ENCODE measurements at places on chromosomes 1 and 21.

DNA sequence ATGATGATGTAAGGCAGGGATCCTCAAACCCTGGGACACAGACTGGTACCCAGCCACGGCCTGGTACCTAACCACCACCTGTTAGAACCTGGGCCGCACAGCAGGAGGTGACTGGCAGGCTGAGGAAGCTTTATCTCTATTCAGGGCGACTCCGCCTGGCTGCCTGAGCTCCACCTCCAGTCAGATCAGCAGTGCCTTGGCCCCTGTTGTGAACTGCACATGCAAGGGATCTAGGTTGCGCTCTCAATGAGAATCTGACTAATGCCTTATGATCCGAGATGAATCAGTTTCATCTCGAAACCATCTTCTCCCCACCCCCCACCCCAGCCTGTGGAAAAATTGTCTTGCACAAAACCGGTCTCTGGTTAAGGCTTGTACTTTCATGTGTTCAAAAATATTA is 4.2 kb downstream of the RNPC3 start:
- DNase-seq, result no peak

DNA sequence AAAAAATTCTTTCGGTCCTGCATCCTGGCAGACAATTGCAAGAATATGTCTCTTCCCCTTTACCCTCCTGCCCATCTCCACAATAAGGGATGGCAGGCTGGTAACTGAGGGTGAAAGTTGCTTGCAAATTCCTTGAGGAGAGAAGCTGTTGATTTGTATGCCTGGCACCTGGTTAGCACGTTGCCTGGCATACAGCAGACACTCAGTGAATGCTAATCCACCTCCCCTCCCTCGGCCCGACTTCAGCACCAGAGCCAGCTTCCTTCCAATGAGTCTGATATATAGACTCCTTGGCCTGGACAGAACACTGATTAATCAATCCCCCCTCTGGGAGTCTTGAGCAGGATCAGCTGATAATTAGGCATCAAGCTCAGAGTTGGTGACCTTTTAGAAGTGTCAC is 39.1 kb downstream of the KCNC4 start:
- DNase-seq, result no peak

- DNase-seq, result no peak
Measured at GRCh38 chr1:197961449-197961848, 44.3 kb downstream of the LHX9 start.

GRCh38 chr21:17476006-17476405 is 36.8 kb upstream of the CXADR start:
- DNase-seq, result no peak

DNA sequence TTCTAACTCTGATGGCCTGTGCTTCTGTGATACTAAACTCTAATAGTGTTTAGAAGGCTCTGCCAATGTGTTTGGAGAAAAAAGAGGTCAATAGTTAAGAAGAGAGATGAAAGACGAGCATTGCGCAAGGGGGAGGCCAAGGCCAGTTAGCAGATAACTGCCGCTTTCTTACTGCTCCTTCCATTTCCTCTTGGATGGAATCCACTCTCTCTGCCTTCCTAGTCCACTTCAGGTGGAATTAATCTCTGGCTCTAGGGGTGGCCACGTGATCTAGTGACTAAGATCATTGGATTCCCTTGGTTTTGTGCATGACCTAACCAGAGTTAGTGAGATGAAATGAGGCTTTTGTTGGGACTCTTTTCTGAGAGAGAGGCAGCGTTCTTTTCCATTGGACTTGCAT is 148.3 kb downstream of the ACTL8 start:
- no peak for DNase-seq

- no peak for DNase-seq
Measured at GRCh38 chr1:150053926-150054325, 13.7 kb upstream of the VPS45 start.

DNA sequence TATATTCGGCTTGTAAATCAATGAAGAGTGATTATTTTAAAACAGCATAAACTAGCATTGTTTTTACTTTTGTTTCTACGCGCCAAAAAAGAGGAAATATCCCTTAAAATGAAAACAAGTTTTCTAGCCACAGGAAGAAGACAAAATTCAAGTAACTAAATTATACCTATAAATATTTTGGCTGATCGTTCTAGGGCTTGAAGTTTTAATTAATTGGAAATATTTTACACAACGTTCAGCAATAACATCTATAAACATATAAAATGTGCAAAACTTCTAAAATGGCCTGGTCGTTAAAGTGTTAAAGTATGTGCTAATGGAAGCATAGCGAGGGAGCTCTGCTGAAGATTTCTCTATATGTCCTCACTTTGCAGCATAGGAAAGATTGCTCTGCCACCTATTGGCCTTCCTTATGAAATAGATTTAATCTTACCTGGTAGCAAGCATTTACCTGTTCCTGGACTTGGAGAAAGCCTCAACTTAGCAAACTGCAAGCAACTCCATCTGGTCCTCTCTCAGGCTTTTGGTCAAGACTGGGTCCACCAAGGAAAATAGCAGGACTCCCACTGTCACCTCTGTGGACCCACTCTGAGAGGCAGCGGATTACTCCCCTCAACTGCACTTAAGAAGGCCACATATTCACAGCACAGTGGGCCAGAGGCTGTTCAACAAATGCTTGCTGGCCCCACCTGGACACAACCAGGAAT is 351.3 kb upstream of the RUNX1 start:
- peak; percentile 46 for DNase-seq

GRCh38 chr1:19179597-19180264 is 30.3 kb downstream of the UBR4 start:
- DNase-seq, result no peak

- DNase-seq, result no peak
Measured at GRCh38 chr1:63705078-63705477, 68.7 kb upstream of the ROR1 start.

DNA sequence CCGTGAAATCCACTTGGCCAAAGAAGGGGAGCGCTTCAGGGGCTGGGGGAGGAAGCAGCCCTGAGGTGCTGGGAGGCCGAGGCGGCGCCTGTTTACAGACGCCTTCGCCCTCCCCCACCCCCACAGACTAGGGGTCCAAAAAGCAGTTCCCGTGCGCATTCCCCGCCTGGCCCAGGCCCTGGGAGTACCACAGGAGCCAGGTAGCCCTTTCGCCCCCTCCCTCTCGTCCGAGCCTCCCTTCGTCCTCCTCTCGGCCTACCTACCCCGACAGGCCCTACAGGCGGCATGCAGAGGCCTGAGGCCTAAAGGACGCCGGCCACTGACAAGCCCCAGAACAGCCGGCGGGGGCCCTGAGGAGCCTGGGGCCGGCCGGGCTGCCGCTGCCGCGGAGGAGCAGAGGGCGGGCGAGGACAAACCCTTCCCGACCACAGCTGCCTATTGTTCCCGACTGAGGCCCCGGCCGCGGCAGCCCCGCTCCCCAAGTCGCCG is 522 bp downstream of the RC3H1 start:
- DNase-seq, result peak; percentile 24

- DNase-seq, result no peak
Measured at GRCh38 chr1:246051909-246052518, 455.1 kb downstream of the SMYD3 start.

- no peak for DNase-seq
Measured at GRCh38 chr1:162929177-162929576, 68.2 kb upstream of the CCDC190 start.

GRCh38 chr1:7497107-7497637 is 273.9 kb upstream of the VAMP3 start:
- no peak for DNase-seq

DNA sequence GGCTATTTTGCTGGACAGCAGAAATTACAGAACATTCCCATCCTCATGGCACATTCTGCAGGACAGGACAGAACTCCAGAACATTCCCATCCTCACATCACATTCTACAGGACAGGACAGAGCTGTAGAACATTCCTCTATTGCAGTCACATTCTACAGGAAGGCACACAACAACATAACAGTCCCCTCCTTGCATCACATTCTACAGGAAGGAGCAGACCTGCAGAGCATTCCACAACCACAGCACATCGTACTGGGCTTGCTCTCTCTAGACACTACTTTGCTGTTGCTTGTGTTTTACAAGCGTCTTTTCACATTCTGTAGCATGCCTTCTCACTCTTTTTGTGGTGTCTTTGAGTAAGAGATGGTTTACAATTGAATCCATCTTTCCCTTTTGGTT is 26.8 kb upstream of the ABCB10 start:
- no peak for DNase-seq

GRCh38 chr1:156627313-156627880 is 8.2 kb downstream of the HAPLN2 start:
- no peak for DNase-seq

GRCh38 chr1:22884806-22885530 is 87.7 kb downstream of the LACTBL1 start:
- no peak for DNase-seq

GRCh38 chr1:25917996-25918395 is 11.8 kb upstream of the STMN1 start:
- DNase-seq, result no peak

DNA sequence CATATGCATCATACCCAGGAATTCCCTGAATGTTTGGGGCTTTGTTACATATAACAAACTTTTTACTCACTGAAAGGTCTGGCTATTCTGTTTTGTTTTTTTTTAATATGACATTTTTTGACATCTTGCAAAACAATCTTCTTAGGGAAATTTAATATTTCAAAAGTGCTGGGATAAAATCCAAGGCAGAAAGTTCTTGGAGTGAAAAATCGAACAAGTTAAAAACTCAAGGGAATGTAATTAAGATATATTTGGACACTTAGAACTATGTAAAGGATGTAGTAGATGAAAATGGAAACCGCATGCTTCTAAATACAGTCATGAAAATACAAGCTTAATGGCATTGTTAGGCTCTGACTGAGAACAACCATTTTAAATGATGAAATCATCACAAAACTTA is 8.6 kb downstream of the CHODL start:
- DNase-seq, result no peak

DNA sequence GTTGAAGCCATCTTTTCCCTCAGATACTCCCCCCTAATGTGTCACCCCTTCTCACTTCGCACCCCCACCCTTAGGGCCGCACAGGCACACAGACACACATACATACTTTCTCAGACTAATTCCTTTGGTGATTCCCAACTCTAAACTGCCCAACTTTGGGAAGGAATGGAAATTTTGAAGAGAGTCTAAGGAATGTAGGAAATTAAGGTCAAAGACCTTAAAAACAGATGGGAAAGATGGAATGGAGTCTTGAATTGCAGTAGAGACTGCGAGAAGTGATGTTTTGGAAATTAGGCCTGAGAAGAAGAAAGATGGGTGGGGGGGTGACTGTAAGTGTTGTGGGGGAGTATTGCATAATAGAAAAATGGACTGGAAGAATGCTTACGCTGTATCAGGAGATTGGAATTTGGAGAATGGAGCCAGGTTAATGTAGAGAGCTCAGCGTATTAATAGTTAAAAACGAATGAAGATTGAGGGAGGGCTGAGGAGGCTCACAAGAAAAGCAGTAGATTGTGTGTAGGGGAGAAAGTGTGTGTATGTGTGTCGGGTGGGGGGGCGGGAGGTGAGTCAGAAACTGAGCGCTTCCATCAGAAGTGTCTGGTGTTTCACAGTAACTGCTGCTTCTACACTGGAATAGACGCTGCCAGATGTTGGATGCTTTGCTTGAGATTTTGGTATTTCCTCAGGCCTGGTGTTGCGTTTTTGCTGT is 1.7 kb downstream of the PIP5K1A start:
- DNase-seq, result no peak

- no peak for DNase-seq
Measured at GRCh38 chr1:214310010-214310409, 29.1 kb downstream of the SMYD2 start.

- DNase-seq, result no peak
Measured at GRCh38 chr1:243638186-243638585, 211.9 kb downstream of the AKT3 start.

All from CD8-positive, alpha-beta memory T cell (primary cell).